ENCODE measurements at places on chromosomes 5 and 9.

GRCh38 chr5:145543968-145544367 lies 291.2 kb downstream of the PRELID2 start:
- DNase-seq, result no peak

DNA sequence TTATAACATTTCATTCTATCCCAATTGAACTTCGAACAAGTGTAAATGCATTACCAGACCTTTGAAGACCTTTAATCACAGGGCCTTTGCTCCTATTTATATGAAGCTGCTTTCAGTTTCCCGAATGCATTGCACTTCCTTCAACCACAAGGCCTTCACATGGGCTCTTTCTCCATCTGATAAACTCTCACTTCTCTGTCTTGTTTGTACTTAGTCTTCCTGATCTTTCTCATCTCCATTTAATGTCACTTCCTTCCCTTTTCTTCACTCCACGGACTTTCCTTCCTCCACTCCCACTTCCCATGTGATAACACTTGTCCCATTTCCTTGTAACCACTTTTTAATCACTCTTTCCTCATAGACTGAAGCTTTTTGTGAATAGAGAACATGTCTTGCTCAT lies 74.3 kb upstream of the TNC start:
- DNase-seq, result no peak

GRCh38 chr5:107669096-107670031 lies 1.4 kb downstream of the EFNA5 start:
- DNase-seq, result no peak

- DNase-seq, result no peak
Observed at GRCh38 chr5:71697967-71698366, 21.1 kb upstream of the CARTPT start.

GRCh38 chr5:14868771-14869170 lies 2.8 kb downstream of the ANKH start:
- DNase-seq, result no peak

- DNase-seq, result no peak
Observed at GRCh38 chr5:103918668-103919367, 356.2 kb upstream of the NUDT12 start.

- DNase-seq, result no peak
Observed at GRCh38 chr5:3456121-3456681, 139.4 kb upstream of the IRX1 start.

All from CD4-positive, alpha-beta T cell treated with Interleukin-4 for 1 hour (primary cell).